ENCODE measurements at places on chromosomes 7 and 10.

- no peak for DNase-seq
Observed at GRCh38 chr7:50446542-50446960, 3.6 kb downstream of the FIGNL1 start.

DNA sequence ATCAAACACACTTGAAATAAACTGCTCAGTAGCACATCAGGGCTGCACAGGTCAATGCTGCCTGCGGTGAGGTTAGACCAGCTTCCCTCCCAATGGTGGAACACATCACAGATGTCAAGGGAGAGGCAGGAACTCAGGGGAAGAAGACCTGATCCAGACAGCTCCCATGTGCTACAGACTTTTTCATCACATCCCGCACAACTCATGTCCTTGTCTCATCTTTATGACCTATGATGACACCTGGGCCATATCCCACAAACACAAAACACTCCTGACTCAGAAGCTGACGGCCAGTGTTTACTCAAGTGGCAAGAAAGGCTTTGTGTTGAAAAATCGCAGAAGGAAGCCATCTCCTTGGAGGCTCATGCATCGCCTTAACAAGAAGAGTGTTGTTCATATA, 91.6 kb downstream of the HTR5A start:
- DNase-seq, result no peak

DNA sequence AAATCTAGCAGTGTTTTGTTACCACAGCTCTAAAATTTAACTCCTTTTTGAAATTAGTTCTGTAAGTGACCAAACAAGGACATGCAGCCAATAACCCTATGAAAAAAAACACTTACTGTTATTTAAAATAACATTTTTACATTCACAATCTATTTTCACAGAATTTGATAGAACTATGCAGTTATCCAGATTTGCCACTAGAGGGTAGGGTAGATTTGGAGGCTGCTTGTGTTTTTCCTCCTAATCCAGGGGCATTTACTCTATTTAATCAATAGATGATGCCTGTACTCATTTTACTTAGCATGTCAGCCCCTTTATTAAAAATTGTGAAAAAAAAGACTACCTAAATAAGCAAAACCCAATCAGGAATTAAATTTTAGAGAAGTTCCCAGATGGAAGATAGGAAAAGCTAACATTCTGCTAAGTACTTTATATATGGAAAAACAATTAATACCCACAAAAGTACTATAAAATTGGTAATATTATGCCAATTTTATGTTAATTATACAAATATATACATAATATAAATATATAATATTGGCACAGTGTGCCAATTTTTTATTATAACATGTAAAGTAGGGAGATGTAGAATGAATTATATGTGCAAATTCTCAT, 18.1 kb upstream of the LIPK start:
- DNase-seq, result no peak

DNA sequence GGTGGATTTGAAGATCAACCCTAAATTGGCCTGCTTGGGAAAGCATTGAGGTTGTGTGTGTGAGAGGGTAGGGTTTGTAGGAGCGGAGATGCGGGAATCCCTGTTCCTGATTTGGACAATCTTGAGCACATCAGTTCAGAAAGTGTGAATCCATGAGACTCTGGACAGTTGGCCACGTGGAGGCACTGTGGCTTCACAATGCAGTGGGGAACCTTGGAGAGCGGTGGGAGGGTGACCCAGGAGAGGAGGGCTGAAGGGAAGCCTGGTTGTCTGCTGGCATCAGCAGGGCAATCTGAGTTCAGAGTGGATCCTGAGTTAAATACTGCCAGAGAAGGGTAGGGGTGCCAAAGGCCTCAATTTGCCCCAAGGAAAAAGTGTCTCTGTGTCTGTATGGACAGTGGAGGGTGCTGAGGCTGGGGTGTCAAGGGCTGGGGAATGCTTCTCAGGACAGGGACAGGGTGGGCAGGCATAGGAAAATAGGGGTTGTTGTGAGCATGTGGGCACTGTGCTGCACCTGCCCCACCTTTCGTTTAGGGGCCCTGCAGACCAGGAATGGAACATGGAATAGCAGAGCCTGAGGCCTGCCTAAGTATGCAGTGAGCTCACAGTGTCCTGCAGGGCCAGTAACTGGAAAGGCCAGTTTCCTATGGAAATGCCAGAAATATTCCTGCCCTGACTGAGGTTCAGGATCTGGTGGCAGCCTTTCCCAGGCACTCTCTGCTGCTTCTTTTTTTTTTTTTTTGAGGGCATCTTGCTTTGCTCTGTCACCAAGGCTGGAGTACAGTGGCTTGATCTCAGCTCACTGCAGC, 162.9 kb upstream of the PRSS58 start:
- DNase-seq, result no peak

DNA sequence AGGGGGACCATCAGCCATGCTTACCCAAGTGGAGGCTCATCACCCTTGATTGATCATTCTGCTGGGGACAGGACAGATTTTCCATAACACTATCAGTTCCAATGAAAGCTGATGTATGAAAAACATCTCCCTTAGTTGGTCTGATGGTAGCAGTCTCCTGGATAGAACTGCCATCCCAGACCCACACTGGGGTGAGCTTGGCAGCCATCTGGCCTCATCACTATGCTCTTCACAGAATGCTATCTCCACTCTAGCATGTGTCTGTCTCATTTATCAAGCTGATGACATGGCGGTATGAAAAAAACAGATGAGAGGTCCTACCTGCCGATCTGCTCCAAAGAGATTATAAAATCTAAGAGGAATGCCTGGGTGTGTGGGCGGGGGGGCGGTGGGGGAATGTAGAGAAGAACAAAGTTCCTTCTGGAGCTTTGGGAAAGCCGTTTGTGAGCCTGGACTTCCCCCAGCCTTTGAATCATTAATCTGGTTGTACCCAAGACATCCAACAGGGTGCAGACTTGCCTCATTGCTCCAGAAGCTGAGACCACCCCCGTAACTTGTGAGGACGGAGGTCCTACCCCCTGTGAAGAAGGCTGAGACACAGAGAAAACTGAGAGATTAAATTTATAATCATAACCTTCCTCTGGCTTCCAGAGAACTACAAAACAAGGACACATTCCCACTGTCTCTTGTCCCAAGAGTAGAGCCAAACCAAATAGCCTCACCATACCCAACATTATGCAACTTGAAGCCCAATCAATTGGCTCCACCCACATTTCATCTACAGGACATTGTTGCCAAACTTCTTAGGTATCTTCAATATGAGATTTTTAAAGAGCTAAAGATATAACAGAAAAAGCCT, 340.8 kb downstream of the KCNMA1 start:
- no peak for DNase-seq

DNA sequence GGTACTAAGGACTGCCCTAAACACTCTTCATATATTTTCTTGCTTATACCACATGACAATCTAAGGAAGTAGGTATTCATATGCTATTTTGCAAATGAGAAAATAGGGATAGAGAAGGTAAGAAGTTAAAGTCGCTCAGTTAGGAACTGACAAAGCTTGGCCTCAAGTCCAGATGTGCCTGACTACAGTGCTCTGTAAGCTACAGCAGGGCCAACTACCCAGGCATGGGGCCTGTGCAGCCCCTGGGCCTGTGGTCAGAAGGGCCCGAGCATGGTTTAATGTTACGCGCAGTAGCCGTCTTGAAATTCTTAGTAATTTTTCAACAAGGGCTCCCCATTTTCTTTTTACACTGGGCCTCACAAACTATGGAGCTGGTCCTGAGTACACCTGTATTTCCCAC, 146.2 kb downstream of the GLI3 start:
- no peak for DNase-seq

GRCh38 chr10:130807096-130807495, 504.4 kb downstream of the TCERG1L start:
- no peak for DNase-seq

GRCh38 chr10:60955957-60956425, 12.0 kb upstream of the RHOBTB1 start:
- no peak for DNase-seq

DNA sequence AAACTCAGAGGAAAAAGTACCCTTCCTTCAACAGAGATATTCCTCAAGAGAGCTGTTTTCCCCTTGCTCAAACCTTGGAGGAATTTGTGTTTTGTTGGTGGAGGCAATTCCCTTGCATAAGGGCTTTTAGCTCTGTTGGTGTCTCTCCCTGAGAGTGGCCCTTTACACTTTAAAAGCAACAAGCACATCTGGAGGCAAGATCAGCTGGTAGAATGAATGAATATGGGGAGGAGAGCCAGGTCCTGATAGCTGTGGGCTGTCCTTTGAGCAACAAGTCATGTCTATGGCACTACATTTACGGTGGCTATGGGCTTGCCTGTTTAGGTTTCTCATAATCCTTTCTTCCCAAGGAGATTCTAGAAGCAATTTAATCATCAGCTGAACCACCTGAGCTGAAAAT, 384.0 kb downstream of the SORCS3 start:
- DNase-seq, result no peak

- peak; percentile 96 for DNase-seq
Observed at GRCh38 chr7:39663263-39663662, 39.9 kb downstream of the RALA start.

DNA sequence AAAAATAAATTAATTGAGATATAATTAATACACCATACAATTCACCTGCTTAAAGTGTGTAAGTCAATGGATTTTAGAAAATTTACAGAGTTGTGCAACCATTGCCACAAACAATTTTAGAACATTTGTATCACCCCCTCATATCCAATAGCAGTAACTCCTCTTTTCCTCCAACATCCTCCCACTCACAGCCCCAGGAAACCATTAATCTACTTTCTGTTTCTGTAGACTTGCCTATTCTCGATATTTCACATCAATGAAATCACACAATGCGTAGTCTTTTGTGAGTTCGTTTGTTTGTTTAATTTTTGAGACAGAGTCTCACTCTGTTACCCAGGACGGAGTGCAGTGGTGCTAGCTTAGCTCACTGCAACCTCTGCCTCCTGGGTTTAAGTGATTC, 13.7 kb upstream of the HERC4 start:
- DNase-seq, result no peak

GRCh38 chr10:84265418-84265817, 20.6 kb downstream of the RGR start:
- no peak for DNase-seq

GRCh38 chr7:149140831-149141230, 6.4 kb upstream of the ZNF398 start:
- DNase-seq, result no peak

- DNase-seq, result no peak
Observed at GRCh38 chr10:17033529-17034260, 95.9 kb downstream of the CUBN start.

- no peak for DNase-seq
Observed at GRCh38 chr10:58574058-58574457, 61.4 kb downstream of the BICC1 start.

GRCh38 chr7:157719008-157719682, 382.3 kb downstream of the DNAJB6 start:
- no peak for DNase-seq

- no peak for DNase-seq
Observed at GRCh38 chr7:51280156-51280555, 36.5 kb downstream of the COBL start.

GRCh38 chr7:34158368-34159153, 253.2 kb downstream of the BMPER start:
- peak; percentile 38 for DNase-seq

- DNase-seq, result no peak
Observed at GRCh38 chr7:123846217-123846891, 1.4 kb downstream of the HYAL4 start.

- DNase-seq, result no peak
Observed at GRCh38 chr7:3065724-3066143, 22.1 kb upstream of the CARD11 start.

DNA sequence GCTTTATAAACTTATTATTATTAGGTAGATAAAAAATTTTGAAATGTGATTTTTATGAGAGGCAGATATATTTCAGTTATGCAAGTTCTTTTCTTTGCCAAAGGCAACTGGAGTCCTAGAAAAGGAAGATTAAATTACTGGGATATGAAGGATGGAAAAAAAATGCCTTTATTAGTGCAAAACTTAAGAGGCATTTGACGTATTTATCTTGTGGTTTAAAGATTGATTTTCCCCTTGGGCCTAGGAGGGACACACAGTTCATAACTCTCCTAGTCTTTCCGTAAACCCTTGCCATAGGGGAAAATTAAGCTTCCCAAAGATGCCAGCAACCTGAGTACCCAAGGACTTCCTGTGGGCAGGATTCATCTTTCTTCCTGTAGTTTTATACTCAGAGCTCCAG, 3.1 kb upstream of the STEAP4 start:
- no peak for DNase-seq

- DNase-seq, result no peak
Observed at GRCh38 chr7:34655384-34655783, 2.6 kb upstream of the NPSR1 start.

- DNase-seq, result no peak
Observed at GRCh38 chr7:11332865-11333228, 359.2 kb downstream of the PHF14 start.

GRCh38 chr10:86900955-86901354, 56.5 kb downstream of the MMRN2 start:
- DNase-seq, result no peak

- peak; percentile 52 for DNase-seq
Observed at GRCh38 chr10:28783087-28783486, 105.8 kb downstream of the BAMBI start.

GRCh38 chr7:114100810-114101209, 182.0 kb upstream of the PPP1R3A start:
- no peak for DNase-seq

- DNase-seq, result no peak
Observed at GRCh38 chr10:19328582-19328981, 280.0 kb downstream of the MALRD1 start.

- DNase-seq, result no peak
Observed at GRCh38 chr7:81926154-81926553, 156.3 kb upstream of the HGF start.

DNA sequence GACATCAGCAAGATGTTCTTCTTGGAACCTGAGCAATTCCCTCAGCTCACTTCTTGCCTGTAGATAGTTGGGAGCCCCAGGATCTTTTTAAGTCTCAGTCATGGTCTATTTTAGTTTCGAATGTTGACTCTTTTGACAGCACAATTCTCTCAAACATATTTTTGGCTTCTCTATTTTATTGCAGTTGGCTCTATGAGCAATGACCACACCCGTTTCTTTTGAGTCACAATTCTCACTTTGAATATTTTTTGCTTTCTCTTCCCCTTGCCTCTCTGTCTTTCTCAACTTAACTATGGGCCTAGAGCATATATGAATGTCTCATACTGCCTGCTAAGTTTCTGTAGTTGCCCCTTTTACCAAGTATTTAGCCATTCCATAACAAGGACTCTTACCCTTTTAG, 222.8 kb downstream of the PTN start:
- no peak for DNase-seq

- no peak for DNase-seq
Observed at GRCh38 chr7:150378115-150378852, 846 bp upstream of the ZNF775 start.

DNA sequence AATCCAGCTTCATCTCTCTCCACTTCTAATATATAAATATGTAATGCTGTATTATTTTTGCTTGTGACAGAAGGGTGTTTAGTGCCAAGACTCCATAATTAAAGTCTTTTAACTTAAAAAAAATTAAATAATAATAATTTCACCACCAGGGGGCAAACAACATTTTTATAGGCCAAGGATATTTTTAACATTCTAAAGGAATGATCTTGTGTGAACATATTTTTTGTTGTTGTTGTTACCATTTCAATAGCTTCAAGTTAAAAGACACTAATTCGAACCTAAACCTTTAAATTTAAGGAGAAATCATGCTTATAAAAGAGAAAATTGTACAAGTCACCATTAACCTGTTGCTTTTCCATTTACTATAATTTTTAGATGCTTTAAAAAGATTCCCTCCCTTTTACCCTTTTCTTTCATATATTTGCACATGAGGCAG, 7.5 kb upstream of the DNAJC1 start:
- no peak for DNase-seq

GRCh38 chr10:112365451-112365850, 8.5 kb upstream of the ACSL5 start:
- DNase-seq, result no peak
